ENCODE measurements at places on chromosomes 11 and 22.

GRCh38 chr22:35648066-35649025, at the start of gene APOL6:
TSS of gene APOL6 (plus strand) at chr22:35648446. CDS start at chr22:35656426, 7,980 bp downstream.
- peak; percentile 54 for DNase-seq

GRCh38 chr22:20031732-20032406, 11.0 kb downstream of the TANGO2 start:
- no peak for DNase-seq

- no peak for DNase-seq
These were observed 12.9 kb upstream of the ARHGAP42 start for GRCh38 chr11:100674212-100674611.

DNA sequence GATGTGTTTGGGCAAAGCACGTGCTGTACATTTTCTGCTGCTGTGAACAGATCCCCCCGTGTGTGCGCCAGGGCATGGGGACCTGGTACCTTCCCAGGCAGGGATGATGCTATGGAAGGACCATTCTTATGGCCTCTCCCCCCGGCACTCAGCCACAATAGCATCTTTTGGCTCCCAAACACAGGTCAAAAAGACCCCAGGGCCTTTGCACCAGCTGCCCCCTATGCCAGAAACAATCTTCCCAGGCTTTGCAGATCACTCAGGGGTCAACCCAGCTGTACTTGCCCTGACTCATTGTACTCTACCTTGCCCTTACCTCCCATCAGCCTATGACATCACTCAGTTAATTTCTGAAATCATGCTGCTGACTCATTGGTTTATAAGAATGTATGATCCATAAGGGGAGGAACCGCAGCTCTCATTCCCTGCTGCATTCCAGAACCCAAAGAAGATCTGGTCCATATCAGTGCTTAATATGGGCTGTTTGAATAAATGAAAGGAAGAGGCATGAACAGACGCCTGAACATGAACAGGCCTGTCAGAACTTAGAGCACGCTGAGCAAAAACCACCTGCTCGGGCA, 100.7 kb downstream of the CELSR1 start:
- no peak for DNase-seq

DNA sequence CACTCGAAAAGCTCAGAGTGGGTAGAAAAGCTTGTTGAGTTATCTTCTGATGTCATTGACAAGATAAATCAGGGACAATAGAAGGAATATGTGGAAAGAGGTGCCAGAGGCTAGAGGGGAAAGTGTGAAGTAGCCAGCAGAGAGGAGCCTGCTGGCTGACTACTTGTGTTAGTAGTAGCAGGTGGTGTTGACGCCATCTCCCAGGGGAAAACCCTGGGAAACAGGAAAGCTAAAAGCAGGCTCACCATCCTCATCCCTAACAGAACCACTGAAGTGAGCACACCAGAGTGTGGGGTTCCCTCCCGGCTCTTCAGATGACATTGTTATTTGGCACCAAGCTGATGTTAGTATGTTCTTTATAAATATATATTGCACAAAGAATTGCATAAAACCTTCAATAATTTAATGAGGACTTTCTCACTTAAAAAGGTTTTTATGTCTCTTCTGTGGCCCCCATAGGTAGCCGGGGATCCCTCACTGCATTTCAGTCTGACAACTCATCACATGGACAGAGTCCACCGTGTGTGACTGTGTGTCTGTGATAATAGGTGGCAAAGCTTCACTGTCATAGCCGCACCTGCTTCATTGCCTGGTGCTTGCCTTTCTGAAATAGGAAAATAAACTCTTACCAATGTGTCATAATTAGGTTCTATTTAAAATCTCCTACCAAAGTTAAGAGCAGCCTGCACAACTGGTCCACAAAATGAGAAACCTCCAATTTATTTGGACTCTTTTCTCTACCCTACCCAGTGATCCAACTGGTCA, 63.2 kb upstream of the TOP3B start:
- DNase-seq, result no peak

DNA sequence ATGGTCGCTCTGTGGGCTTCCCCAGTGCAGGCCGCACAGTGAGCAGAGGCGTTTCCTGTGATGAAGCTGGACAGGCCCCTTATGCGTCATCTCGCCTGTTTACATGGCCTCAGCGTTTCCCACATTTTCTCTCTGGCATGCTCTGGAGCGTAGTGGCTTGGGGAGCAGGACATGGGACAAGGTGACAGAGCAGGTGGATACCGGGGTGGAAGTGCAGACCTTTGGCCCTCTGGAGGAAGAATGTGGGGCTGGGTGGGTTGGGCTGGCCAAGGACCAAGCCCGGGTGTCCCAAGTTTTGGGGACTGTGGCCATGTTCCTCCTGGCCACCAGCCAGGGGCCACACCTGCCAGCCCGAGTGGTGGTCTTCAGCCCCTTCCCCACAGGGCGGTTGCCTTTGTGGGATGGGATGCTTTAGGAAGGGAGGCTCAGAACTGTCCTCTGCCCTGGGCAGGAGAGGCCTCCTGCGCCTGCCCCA, 446.6 kb downstream of the TBC1D22A start:
- no peak for DNase-seq

DNA sequence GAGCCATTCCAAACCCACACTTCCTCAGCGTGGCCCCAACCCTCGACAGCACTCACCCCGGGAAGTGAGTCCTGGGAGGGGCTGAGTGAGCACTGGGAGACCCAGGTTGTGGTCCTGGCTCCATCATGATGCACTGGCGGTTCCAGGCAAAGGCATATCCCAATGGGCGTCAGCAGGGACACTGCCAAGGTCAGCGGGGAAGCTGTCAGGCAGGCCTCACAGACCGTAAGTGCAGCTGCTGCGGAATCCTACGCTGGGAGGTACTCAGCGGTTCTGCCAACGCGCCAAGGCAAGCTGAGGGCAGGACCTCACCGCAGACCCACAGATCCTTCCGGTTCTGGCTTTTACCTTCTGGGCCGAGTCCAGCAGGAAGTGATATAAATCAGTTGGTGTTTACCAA, 1.4 kb upstream of the GAL3ST1 start:
- DNase-seq, result no peak

- no peak for DNase-seq
These were observed 282.1 kb downstream of the INSC start for GRCh38 chr11:15396778-15397177.

DNA sequence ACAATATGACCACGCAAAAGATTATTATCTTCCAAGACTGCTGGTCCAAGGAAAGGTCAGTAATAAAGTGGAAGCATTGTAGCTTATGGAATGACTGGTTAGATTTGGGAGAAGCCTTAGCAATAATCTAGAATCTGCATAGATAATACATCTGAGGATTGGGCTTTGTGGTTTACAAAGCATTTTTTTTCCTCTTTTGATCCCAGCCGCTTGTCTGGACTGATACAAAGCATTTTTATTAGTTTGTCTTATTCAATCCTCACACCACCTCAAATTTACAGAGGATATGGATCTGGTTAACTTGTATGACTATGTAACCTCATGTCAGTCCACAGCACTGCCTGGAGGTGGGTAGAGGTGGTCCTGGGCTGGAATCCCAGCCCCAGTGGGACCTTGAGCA, 990 bp upstream of the THRSP start:
- DNase-seq, result no peak

- no peak for DNase-seq
These were observed 4.6 kb downstream of the ETS1 start for GRCh38 chr11:128582496-128583366.

DNA sequence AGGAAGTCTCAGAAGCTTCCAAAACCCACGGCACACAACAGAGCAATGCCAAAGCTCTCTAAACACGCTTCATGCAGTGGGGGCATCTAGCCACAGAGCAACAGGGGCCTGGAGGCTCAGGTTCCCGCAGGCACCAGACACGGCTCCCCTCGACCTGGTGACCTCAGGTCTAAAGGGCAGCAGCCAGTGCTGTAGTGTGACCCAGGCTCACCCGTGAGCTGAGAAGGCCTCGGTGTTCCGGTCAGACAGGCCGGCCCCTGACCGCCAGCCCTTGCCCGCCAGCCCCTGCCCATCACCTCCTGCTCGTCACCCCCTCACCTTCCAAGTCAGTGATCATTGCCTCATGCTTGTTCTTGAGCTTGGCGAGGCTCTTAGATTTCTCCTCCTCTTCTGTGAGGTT, 45.7 kb downstream of the APOL1 start:
- DNase-seq, result no peak

GRCh38 chr11:108824545-108824944, 159.7 kb downstream of the DDX10 start:
- no peak for DNase-seq
